ENCODE measurements at places on chromosomes 7 and 10.

DNA sequence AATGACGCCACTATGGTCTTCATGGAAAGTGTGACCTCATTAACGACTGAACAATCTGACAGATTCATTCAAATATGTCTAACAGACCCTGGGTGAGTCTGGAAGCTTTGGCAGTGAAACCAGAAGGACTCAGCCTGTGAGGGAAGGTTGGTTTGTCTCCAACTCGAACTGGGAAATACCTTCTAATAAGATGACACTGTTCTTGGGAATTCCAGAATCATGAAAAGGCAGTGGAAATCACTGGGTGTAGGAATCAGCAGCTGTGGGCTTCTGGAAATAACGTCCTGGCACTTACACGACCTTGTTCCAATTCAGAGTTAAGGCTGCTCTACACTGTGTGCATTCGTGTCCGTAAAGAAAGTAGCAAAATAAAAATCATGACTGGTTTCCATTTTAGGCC, 75.1 kb downstream of the DGKI start:
- DNase-seq: peak; percentile 19

GRCh38 chr7:49639068-49639593, 134.3 kb upstream of the VWC2 start:
- no peak for DNase-seq

GRCh38 chr10:60937784-60938654, 6.0 kb downstream of the RHOBTB1 start:
- DNase-seq: peak; percentile 29

GRCh38 chr10:28359334-28359733, 56.5 kb upstream of the MPP7 start:
- DNase-seq: no peak

GRCh38 chr7:158650821-158651225, 53.8 kb downstream of the NCAPG2 start:
- peak; percentile 92 for DNase-seq

DNA sequence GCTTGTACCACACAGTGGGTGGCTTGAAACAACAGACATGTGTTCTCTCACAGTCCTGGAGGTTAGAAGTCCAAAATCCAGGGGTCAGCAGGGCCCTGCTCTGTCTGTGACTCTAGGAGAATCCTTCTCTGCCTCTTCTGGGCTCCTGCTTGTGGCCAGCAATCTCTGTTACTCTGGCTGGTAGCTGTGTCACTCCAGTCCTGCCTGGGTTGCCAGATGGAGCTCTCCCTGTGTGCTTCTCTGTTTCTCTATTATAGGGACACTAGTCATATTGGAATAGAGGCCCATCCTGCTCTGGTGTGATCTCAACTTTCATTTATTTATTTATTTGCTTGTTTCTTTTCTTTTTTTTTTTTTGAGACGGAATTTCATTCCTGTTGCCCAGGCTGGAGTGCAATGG, 276.6 kb upstream of the GALNT17 start:
- DNase-seq: no peak

- DNase-seq: no peak
These were observed 21.1 kb downstream of the DRGX start for GRCh38 chr10:49374740-49375139.

- DNase-seq: no peak
These were observed 81.3 kb upstream of the TNS3 start for GRCh38 chr7:47663213-47663612.

DNA sequence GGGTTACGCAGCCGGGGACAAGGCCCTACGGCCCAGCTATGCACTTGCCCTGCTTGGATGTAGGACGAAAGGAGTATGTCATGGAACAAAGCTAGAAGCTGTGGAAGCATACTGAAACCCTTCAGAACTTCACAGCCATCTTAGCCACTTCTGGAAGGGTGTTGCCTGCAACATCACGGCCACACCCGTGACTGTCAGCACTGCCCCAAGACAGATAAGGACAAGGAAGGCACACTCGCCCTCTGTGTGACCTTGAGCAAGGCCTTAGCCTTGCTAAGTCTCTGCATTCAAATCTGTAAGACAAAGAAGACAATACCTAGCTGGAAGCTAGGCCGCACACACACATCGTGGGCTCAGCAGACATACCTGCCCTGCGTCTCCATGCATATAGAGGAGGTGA, 352.5 kb upstream of the MGMT start:
- no peak for DNase-seq

- DNase-seq: peak; percentile 6
These were observed 217.8 kb upstream of the HPS1 start for GRCh38 chr10:98664329-98665042.

DNA sequence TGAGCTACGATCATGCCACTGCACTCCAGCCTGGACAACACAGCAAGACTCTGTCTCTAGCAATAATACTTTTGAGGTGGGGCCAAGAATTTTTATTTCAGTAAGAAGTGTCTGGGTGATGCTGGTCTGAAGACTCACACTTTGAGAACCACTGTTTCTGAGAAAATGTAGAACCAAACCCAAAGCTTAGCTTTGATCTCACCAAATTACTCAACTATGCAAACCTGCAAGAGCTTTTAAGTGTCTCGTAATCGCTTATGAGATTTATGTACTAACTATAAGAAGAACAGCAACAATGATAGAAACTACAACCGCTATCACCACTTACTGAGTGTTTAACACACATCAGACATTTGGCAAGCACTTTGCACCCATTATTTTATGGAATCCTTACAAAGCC, 29.5 kb downstream of the APBB1IP start:
- DNase-seq: no peak

GRCh38 chr7:123711832-123712293, 36.9 kb downstream of the WASL start:
- DNase-seq: no peak

DNA sequence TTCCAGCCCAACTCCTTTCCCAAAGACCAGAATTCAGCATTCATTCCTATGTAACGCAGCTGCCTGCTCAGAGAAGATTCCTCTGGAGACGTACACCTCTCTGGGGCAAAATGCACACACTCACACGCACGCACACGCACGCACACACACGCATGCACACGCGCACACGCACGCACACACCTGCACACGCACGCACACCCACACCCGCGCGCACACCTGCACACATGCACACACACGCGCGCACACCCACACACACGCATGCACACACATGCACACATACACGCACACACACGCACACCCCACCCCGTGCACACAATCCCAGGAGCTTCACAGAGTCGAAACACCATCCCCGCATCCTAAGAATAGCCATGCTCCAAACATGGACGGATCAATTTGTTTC, 13.0 kb downstream of the MMD2 start:
- no peak for DNase-seq

- no peak for DNase-seq
These were observed 29.3 kb upstream of the C10orf53 start for GRCh38 chr10:49649936-49650723.

GRCh38 chr7:136528329-136528728, 340.1 kb upstream of the CHRM2 start:
- peak; percentile 61 for DNase-seq

DNA sequence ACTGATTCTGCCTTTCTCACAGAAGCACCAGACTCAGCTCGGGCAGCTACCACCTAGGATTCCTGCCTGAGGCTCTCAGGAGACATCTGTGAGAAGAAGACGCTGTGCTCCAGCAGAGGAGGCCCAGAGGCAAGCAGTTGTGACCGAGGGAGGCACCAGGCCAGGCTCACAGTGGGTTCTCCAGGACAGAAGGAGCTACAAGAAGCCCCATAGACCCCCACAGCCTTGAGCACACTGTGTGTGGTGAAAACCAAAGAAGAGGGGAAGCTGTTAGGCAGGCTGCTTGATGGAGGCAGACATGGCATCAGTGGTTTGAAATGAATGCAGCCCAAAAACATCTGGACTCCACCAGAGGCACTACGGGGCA, 198.8 kb downstream of the GRID1 start:
- DNase-seq: no peak

DNA sequence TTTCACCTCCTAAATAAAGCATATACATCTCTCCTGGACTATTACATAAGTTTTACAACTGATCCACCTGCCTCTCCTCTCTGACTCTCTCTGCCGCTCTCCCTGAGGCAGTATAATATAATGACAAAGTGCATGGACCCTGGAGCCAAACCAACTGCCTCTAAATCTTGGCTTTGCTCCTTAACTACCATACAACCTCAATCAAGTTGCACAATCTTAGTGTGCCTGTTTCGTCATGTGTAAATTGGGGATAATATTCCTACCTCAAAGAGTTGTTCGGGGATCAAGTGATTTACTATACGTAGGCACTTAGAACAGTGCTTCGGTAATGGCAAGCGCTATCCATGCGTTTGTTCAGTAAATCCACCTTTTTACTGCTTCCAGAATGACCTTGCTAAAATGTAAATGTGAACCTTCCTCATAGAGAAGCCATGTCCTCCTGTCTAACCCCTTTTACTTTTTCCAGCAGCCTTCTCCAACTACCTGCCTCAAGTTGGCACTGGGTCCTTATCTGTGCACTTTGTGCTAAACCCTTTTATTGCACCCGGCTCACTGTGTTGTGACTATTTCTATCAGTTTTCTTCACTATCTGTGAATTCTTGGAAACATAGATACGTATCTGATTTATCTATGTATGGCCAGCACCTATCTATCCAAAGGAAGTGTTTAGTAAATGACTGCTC, 30.6 kb upstream of the DLD start:
- no peak for DNase-seq

- DNase-seq: no peak
These were observed 757.1 kb downstream of the SORCS3 start for GRCh38 chr10:105398202-105398601.

DNA sequence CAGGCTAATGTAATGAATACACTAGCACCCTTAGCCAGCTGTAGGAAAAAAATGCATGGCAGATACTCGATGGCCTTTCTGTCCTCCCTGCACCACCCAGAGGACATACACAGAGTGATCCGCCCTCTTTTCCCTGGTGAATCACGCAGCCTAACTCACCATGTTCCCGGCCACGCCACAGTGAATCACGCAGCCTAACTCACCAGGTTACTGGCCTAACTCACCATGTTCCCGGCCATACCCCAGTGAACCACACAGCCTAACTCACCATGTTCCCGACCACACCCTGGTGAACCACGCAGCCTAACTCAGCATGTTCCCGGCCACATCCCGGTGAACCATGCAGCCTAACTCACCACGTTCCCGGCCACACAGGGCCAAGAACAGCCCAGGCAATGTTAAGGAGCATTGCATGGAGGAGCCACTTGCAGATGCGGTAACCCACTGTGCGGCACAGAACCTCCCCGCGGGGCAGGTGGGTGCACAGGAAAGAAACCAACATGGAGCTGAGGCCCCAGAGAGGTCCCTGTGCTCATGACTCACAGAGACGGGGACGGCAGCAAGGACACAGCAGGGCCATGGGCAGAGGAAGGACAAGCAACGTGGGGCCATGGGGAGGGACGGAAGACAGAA, 508.5 kb downstream of the DNAJB6 start:
- DNase-seq: no peak

- DNase-seq: no peak
These were observed 639.7 kb upstream of the AUTS2 start for GRCh38 chr7:68958571-68958970.

DNA sequence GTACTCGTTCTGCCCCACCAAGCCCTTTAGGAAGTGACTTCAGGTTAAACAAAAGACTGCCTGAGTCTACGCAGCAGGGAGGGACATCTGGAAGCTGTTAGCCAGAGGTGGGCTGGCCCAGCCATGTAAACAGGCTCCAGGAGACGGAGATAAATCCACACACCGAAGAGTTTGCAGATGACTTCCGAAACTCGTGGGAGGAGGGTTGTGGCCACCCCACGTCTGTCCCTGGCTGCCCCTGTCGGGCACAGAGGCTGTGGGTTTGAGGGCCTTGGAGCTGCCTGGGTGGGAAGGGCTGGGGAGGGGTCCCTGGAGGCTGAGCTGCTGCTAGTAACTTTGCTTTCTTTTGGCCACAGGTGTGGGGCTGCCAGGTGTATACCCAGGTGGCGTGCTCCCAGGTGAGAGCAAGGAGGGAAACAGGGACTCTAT, 15.6 kb downstream of the ELN start:
- DNase-seq: no peak

GRCh38 chr10:44056206-44056605, 328.7 kb downstream of the CXCL12 start:
- no peak for DNase-seq

GRCh38 chr10:48601789-48602188, 3.1 kb downstream of the ARHGAP22 start:
- no peak for DNase-seq

- no peak for DNase-seq
These were observed 517.5 kb downstream of the KIF20B start for GRCh38 chr10:90218846-90219245.

DNA sequence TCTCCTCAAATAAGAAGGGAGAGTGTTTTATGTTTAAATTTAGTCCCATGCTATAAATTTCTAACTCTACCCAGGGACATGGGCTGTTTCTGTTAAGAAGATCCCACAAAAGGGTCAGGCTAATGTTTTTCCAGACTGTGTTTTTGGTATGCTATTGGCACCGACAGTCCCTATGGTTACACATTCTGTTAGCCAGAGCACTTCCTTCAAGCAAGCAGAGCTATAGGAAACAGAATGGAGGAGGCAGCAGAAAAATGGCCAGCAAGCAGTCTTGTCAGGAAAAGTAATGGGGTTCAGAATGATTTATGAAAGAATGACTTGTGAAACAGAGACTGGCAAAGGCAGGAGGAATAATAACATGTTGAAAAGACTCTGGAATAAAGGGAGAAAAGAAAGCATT, 44.8 kb upstream of the PHYHIPL start:
- DNase-seq: no peak

DNA sequence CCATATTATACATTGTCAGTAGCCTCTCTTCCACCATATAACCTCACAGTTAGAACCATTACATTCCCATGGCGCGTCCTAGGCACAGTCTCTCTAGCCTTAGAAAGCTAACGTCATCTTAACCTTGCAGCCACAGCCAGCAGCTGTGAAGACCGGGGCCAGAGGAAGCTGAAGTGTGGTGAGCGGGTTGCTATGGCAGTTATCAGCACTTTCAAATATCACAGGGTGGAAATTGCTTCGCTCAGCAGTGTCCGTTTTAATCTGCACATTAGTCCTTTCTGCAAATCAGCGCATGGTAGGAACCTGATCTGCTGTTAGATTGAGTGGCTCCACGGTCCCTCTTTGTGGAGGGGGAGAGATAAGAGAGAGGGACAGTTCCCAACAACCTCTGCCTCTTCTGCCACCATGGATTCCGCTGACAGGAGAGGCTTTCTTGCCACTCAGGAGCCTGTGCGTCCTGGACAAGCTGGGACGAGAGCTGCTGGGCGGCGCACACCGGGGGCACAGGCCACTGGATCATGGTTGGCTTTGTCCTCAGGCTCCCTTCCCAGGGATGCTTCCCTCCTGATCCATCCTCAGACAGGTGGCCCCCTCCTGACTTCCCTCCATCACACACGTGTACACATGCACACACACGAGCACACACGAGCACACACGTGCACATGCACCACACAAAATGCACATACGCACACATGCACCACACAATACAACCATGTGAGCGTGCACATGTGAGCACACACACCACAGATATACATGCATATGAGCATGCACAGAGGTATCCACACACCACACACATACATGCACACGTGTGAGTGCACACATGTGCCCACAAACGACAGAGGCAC, 93.8 kb downstream of the WDR37 start:
- no peak for DNase-seq
